ENCODE measurements at places on chromosomes 4 and X.

DNA sequence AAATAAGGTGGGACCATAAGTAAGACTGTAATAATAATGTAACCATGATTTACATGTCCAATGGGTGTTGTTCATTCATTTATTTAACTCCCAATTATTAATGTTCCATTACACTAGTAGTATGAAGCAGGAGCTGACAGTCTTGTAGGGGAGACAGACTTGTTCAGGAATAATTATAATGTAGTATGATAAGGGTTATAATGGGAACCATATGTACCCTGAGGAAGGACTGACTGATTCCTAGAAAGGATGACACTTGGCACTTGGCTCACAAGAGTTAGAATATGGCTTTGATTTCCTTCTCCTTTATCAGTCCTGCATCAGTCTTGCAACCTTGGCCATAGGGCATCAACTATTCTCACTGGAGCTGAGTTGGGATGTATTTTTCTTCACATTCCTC, 24.2 kb downstream of the PCDH7 start:
- no peak for DNase-seq

- DNase-seq = no peak
These were observed 107.6 kb downstream of the PDLIM5 start for GRCh38 chr4:94559351-94559806.

DNA sequence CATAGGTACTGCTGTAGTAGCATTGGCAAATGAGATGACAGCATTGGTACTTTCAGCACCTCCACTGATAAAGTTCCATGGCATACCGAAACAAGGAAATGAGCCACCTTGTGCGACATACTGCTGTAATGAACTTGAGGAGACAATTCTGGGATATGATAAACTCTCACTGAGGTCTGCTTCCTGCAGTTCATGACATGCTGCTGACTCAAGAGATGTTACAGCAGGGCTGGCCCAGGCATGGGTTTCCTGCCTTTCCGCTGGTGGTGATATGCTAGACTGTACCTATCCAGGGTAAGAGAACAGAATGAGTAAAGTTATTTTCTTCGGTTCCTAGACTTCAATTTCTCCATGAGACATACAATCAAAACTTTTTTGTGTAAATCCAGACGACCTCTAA, 17.1 kb downstream of the BEND2 start:
- no peak for DNase-seq

- DNase-seq = no peak
These were observed 342 bp downstream of the EOLA2 start for GRCh38 chrX:149937871-149938426.

DNA sequence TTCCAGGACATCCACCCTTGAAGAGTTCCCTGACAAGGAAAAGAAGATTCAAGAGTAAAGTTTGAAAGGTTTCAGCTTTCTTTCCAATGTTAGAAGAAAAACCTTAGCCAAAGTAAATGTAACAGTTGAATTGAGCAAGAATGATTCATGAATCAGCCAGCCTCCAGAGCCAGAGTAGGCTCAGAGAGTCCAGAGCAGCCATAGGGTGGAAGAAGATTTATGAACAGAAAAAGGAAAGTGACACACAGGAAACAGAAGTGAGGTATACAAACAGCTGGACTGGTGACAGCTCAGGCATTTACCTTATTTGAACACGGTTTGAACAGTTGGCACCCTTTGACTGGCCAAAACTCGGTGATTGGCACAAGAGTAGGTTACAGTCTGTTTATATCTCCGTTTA, 63.2 kb downstream of the QDPR start:
- DNase-seq = no peak

DNA sequence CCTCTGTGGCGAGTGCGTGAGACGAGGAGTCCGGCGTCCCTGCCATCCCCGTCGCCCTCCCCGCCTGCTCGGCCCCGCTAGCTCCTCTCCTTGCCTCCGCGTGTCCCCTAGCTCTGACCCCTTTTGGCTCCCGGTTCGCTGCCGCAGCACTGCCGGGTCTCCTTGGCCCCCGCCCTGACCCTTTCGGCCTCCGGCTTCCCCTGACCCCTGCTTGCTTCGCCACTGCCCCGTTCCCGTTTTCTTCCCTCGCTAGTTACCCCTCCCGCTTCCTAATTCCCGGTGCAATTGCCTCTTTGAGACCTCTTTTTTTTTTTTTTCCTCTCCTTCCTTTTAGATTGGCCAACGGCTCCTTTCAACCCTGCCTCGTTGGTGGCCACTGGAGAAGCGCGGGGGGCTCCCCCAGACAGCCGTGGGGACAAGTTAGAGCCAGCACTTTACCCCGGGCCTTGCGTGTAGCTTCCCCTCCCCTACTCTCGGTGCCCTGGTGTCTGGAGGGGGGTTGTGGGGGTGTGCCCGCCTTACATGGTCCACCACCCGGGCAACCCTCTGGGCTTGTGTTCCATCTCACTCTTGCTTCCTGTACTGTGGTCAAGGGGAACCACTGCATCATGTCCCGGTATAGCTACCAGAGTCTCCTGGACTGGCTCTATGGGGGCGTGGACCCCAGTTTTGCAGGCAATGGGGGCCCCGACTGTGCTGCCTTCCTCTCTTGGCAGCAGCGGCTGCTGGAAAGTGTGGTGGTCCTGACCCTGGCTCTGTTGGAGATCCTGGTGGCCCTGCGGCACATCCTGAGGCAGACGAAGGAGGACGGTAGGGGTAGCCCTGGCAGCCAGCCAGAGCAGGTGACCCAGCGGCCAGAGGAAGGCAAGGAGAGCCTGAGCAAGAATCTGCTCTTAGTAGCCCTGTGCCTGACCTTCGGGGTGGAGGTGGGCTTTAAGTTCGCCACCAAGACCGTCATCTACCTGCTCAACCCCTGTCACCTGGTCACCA, 548 bp downstream of the TMEM164 start:
- DNase-seq = peak; percentile 49

GRCh38 chr4:110344165-110344564, 131.8 kb upstream of the ENPEP start:
- DNase-seq = no peak

DNA sequence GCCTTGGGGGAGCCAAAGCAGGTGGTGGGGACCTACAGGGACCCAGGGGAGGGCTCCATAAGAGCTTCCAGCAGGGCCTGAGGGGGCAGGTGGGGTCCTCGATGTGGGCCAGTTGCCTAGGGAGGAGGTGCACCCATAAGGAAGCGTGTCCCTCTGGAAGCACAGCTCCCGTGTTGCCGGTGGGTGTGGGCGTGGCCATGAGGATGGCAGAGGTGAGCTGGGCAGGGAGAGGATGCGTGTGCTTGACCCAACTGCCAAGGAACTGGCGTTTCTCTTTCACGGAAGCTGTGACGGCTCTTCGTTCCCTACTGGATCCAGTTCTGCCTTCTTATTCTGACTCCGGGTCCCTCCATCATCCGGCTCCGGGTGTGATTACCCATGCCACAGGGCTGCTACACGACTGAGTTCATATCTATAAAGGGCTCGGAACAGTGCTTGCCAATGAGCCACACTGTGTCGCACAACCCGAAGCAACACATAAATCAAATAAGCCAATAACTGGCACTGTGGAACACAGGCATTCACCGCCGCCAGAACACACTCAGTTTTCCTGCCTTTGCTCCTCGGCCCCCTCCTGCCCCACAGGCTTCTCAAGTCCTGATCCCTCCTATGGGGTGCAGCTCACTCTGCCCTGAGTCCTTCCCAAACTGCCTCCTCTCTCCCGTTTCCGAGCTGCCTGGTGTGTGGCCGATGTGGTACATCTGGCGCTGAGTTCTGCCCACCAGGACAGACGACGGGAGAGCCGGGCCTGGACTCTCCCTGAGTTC, 35.5 kb downstream of the RNF212 start:
- no peak for DNase-seq

DNA sequence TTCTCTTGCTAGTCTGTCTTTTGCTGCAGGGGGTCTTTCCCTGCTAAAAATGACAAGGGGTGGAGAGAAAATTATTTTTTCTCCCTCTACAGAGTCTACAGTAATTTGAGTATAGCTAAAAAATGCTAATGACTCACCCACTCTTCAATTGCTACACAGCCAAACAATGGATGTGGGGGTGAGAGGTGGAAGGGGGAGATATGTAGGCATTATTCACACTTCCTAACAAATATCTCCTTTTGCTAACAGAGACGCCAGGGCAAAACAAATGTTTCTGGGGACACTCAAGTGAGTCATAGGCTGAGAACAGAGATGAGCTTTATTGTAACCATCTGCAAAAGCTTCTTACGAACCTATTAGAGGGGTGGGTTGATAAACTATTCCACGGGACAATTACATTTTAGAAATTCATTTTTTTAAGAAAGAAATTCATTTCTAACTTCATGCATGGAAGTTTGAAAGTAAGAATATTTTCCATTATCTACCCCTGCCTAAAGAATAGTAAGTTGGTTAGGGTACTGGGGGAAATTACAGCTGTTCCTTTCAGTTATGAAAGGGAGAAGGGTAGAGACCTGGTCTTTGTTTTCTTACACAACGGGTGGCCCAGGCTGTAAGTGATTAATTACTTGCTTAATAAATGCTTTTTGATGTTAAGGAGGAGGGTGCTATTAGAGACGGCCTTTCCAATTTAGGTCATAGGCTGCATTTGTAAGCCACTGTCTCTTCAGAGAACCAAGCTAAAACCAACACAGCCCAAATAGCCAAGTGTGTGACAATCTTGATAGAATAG, 12.8 kb downstream of the SCD5 start:
- DNase-seq = no peak

DNA sequence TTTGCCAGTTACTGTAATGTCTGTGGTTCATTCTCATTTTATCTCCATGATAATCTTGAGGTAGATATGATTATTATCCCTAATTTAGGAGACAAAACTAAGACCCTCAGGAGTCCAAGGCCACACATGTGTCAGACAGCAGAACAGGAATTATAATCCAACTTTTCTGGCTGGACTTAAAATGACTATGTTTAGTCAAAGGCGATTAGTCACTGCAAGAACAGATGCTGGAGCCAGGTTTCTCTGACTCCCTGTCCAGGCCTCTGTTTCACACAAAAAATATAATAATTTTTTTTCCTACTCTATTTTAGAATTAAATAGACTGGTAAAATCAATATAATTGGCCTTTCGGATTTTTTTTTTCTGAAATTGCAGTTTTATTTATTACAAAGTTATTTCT, 56.7 kb upstream of the TMEM131L start:
- DNase-seq = no peak

DNA sequence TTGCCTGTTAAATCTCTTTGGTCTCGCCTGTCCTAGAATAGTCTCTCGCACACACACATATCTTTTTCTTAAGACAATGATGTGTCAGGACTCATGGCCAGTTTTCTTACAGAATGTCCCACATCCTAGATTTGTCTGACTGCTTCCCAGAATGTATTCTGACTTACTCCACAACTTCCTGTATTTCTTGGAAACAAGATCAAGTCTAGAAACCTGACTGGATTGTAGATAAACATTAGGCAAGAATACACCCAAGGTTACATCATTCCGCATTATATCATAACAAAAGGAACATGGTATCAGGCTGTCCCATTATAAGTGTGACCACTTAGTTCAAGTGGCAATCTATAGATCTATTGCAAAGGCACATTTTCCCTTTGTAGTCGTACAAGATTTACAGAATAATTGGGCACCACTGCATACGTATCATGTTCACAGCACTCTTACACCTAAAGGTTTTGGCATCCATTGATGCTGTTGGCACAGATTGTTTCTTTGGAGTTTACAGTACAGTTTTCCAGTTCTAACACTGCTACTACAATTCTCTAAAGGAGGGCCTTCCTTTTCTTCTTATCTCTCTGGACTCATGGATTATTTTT, 56.4 kb downstream of the FBXW7 start:
- DNase-seq = no peak

- DNase-seq = no peak
These were observed 170.6 kb upstream of the S100G start for GRCh38 chrX:16479206-16479869.

DNA sequence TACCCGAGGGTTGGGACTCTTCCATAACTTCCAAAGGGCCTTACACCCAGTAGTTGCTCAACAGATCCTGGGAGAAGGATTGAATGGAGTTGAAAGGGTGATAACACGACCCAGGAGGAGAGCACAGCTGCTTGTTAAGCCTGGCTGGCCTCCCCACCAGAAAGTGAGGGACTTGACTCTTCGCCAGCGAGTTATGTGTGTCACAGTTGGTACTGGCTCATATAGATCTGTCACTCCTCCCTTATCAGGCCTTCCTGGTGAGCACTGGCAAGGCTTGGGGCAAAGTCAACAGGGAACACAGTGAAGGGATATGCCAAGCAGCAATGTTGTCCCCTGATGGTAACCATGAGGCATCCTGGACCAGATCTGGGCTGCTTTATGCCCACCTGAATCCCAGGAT, 35.8 kb downstream of the APLN start:
- DNase-seq = no peak

GRCh38 chr4:60744767-60745166, 455.4 kb upstream of the ADGRL3 start:
- no peak for DNase-seq

DNA sequence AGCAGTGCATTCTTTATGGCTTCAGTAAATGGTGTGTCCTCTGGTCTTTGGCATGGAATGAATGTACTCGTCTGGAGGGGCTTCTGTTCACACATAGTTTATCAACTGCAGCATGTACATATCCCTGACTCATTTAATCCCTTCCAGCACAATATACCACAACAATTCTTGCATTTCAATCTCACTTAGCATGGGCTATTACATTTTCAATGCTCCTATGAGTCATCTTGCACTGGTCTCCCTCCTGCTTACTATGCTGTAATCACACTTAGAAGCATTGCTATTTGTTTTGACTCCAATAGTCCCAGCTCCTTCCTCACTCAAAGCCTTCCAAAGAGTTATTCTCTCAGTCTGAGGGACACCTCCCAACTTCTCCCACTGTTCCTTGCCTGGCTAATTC, 180.9 kb upstream of the NUDT10 start:
- no peak for DNase-seq

GRCh38 chrX:124018023-124018422, 56.5 kb downstream of the STAG2 start:
- no peak for DNase-seq

DNA sequence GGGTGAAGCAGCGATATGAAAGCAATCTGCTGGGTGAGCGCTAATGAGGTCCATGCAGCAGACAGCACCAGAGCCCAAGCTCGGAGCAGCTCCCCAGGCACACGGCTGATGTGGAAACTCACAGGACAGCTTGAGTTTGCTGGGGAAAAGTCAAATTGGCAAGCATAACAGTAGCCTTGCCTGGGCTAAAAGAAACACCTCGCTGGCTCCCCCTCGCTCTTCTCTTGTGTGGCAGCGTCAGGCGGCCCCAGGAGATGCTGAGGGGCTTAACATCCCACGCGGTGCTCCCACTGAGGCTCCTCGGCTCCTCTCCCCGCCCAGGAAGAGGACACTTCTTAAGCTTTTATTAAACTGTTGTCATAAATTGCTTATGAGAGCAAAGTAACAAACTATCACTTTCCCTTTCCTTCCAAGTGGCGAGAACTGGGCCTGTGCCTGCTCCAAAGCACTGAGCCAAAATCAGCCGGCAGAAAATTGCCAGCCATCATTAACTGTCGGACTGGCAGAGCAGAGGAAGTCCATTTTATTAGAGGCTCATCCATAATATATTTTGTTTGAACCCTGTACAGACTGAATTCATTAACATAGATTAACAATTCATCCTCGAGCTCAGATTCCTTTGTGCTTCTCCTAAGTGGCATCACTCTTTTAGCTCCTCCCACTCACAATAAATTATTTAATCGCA, 111.4 kb downstream of the TSPAN5 start:
- no peak for DNase-seq

- no peak for DNase-seq
These were observed 197.7 kb downstream of the SPATA18 start for GRCh38 chr4:52248820-52249219.
